ENCODE measurements at places on chromosomes 1 and 21.

GRCh38 chr1:89671775-89672488 is 39.0 kb downstream of the LRRC8C start:
- DNase-seq = no peak

DNA sequence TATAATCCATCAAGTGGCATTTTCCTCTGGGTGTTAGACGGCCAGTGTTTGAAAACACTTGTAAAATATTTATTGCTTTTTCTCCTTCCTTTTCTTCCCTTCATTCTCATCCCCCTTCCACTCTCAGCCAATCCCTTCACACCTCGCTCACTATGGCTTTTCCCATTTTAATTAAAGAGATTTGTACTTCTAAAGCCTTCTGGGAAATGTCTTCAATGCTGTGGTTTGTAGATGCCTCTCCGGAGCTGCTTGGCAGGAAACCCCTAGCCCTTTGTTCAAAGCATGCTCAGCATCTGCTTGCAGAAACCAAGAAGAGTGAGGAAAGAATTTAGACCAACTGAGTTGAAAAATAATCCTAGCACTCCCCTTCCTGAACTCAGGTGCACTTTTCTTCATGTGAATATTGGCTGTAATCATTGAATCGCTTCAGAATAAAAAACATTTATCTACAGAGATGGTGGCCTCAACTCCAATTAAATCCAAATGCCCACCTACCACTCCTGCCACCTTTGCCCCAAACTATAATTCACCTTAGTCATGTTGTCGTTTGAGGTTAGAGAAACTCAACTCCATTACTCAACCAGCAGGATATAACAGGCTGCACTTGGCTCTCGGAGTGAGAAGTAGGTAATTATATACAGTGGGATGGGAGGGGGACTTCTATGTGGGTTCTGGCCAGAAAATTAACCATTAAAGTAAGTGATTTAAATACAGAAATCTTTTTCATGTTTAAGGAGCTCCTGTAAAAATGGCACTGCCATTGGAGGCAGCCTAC is 659.4 kb upstream of the CAMK1G start:
- DNase-seq = no peak

- DNase-seq = no peak
Observed at GRCh38 chr1:9569267-9569666, 19.4 kb upstream of the TMEM201 start.

DNA sequence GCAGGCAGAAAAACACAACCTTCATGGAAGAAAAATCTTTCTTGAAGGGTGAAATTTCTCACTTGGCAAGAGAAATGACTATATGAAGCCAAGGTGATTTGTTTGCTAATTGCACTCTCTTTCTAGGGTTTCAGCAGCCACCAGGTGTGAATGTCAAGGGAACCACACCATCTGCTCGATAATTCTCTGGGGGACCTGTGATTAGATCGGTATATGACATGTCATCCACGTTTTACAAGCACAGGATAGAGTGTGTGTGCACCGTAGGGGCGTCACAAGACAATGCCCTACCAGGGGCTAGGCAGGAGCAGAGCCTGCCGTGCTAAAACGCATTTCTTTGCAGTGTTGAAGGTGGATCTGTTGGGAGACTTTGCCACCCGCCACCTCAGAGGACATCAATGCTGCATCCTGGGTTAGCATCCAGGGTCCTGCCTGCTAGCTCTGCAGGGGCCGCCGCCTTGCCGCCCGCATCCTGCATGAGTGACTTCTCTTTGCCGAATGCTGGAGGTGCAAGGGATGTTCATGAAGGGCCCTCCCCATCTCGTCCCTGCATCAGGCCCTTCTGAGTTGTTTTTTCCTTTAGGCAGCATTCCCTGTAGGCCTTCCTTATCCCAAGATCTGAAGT is 37.8 kb upstream of the CCSAP start:
- no peak for DNase-seq

DNA sequence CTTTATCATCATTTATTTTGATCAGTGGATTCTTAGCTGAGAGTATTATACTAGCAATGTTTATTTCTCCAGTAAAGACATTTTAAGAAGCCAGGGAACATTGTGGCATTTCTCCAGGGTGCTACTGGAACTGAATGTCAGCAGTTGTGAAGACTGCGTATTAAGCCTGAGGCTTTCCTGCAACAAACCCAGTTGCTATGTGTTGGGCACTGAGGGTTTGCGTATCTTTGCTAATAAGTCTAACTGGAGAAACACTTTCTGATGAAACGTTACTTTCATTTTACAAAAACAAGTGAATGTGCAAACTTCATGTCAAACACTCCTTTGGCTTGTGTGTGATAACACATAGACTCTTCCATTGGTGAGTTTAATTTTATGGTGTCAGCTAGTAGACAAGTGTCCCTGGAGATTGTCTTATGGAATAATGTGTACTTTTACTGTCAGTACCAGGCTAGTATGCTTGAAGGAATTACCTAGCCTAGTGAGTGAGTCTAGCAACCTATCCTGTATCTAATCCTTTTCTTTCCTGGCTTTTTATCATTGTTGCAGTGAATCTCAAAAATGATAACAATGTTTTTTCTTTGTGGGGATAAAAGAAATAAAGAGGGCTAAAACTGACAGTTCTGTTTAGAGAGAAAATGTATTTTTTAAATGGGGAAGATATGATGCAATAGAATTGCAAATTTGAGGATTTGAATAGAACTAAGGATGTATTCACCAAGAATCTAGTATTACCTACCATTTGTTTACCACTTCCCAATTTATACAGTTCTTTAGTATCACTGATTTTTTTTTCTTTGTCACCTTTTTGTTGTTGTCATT is 70.1 kb downstream of the MTR start:
- DNase-seq = no peak

- no peak for DNase-seq
Observed at GRCh38 chr1:169867012-169867675, 26.6 kb downstream of the SCYL3 start.

DNA sequence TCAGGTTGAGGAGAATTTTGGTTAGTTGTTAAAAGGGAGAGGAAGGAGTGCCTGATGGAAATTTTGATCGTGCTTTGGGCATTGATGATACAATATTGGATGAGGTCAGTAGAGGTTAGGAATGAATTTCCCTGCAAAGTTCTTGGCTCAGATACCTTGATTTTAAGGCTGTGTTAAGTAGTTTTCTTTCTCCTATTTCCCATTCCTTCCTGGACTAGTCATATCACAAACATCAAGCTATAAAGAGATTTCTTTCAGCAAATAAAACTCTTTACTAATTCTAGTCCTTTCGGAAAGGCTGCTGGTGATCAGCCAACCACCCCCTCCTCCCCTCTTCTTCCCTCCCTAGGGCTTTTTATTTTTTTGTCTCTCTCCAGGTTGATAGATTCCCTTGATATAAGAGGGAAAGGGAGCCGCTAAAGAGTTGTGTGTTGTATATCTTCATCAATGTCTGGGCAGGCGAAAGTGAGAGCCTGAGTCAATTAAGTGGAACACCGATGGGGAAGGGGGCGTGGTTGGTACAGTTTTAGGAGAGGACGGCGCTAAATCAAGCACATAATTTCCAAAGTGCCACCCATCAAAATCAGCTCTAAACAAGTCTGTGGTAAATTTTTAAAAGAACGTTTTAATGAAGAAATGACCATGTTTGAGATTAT is 100.1 kb upstream of the PLXNA2 start:
- DNase-seq = no peak

- DNase-seq = no peak
Observed at GRCh38 chr1:156970017-156970416, 49.6 kb downstream of the LRRC71 start.

All from NCI-H748 treated with DMSO at 0.1 percent for 48 hours (cell line).